ENCODE measurements at places on chromosomes 3 and 15.

DNA sequence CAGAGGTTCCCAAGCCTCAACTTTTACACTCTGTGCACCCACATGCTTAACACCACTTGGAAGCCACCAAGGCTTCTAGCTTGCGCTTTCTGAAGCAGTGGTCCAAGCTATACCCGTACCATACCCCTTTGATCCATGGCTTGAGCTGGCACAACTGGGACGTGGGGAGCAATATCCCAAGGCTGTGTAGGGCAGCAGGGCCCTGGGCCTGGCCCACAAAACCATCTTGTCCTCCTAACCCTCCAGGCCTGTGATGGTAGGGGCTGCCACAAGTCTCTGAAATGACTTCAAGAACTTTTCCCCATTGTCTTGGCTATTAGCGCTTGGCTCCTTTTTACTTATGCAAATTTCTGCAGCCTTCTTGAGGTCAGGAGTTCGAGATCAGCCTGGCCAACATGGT lies 16.0 kb upstream of the PSMA4 start:
- no peak for DNase-seq

DNA sequence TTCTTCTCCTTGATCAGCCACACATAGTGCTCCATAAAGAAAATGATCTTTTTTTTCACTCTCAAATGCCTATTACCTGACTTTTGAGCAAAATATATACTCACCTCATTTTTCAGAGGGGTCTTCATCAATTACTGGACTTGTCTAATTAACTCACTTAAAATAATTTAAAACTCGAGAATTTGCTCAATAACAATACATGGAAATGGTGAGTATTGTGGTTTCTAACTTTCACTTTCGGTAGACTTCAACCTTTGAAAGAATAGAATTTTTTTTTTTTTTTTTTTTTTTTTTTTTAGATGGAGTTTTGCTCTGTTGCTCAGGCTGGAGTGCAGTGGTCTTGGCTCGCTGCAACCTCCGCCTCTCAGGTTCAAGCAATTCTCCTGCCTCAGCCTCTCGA lies 17.7 kb upstream of the EPHB1 start:
- no peak for DNase-seq

GRCh38 chr3:106007512-106007911 lies 138.7 kb upstream of the CBLB start:
- no peak for DNase-seq

GRCh38 chr3:99878005-99878404 lies 60.3 kb downstream of the CMSS1 start:
- peak; percentile 31 for DNase-seq

GRCh38 chr3:113695431-113695785 lies 1.0 kb downstream of the USF3 start:
- DNase-seq, result no peak

- DNase-seq, result no peak
Measured at GRCh38 chr15:87799838-87800237, 456.7 kb downstream of the NTRK3 start.

GRCh38 chr3:179551349-179552105 lies 11.2 kb upstream of the ACTL6A start:
- no peak for DNase-seq

- no peak for DNase-seq
Measured at GRCh38 chr3:57062101-57062631, 1.7 kb downstream of the SPATA12 start.

- DNase-seq, result no peak
Measured at GRCh38 chr15:82003916-82004315, 41.9 kb downstream of the MEX3B start.

DNA sequence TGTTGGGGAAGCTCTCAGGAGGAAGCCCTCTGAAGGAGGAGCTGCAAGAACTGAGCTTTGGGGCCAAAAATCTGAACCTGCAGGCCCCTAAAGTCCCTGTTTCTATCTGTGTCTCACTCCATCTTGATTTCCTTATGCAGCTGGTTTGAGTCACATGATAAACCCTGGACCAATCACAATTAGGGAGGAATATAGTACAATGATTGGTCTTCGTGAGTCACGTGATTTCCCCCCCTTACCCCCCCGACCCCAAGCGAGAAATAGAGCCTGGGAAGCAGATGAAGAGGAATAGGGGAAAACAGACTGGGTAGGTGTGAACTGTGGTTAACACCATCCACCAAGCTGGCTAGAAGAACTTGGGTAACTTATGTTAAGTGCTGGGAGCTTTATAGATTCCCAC lies 12.9 kb downstream of the CRABP1 start:
- no peak for DNase-seq

- DNase-seq, result no peak
Measured at GRCh38 chr3:153442386-153442785, 280.4 kb downstream of the RAP2B start.

- DNase-seq, result no peak
Measured at GRCh38 chr3:9791790-9792404, 376 bp downstream of the TADA3 start.

DNA sequence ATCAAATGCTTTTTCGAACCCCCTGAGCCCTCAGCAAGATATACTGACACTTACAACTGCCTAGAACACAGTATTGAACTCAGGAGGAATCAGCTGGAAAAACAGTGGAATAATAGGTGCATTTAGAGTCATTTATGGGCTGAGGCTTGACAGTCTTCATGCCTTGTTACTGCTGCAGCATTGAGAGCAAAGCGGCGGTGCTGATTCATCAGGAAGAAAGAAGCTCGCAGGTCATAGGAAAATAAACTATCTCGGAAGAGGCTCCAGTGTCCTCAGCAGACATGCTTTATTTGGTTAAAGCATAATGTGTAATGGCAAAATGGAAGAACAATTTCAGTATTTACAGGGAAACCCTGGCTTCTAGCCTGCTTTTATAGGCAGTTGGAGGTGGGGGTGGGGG lies 30.1 kb upstream of the NEO1 start:
- no peak for DNase-seq

DNA sequence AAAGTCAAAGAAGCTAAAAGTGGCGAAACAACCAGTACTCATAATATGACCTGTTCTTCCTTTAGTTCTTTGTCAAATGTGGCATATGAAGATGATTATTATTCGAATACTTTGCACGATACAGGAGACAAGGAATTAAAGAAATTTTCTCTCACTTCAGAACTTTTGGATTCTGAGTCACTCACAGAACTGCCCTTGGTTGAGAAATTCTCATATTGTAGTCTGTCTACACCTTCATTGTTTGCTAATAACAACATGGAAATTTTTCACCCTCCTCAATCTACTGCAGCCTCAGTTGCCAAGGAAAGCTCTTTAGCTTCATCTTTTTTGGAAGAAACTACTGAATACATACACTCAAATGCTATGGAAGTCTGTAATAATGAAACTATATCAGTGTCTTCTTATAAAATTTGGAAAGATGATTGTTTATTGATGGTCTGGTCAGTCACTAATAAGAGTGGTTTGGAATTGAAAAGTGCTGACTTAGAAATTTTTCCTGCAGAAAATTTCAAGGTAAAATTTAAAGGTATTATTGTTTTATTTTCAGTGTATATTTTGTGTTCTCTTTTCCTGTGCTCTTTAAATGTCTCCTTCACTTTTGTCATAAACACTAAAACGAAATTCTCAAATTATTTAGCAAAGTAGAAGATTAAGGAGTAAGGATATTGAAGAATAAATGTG lies 89.0 kb downstream of the AP4E1 start:
- DNase-seq, result no peak

DNA sequence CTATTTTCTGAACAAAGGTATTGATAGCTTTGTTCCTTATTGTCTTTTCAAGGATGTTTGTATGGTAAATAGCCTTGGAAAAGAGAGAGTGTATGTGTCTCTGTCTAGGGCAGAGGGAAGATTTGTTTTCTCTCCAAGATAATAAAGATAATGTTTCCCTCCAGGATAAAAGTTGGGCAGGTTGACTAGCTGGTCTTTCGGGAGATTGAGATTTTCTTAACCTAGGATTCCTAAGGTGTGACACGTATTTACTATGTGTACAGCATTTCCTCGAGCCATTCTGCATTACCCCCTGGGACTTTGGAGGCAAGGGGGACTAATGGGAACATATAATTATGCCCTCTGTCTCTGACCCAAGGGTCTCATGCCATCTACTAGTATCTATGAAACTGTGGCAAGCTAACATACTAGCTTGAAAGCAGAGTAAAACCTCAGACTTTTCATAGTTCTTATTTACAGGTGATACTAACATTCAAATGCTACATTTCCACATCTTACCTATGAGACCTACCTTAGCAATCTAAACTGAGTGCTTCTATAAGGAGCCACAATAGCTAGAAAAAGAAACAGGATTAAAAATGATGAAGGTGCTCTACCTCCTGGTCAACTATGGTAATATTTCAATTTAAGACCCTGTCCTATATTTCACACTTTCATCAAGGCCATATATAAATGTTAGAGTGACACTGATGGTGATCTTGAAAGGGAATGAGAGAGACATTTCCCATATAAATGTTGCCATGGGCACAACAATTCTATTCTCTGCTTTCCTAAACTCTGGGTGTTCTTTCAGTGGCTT lies 252.9 kb upstream of the CBLB start:
- DNase-seq, result no peak

GRCh38 chr3:152127058-152127457 lies 141.7 kb upstream of the MBNL1 start:
- no peak for DNase-seq

DNA sequence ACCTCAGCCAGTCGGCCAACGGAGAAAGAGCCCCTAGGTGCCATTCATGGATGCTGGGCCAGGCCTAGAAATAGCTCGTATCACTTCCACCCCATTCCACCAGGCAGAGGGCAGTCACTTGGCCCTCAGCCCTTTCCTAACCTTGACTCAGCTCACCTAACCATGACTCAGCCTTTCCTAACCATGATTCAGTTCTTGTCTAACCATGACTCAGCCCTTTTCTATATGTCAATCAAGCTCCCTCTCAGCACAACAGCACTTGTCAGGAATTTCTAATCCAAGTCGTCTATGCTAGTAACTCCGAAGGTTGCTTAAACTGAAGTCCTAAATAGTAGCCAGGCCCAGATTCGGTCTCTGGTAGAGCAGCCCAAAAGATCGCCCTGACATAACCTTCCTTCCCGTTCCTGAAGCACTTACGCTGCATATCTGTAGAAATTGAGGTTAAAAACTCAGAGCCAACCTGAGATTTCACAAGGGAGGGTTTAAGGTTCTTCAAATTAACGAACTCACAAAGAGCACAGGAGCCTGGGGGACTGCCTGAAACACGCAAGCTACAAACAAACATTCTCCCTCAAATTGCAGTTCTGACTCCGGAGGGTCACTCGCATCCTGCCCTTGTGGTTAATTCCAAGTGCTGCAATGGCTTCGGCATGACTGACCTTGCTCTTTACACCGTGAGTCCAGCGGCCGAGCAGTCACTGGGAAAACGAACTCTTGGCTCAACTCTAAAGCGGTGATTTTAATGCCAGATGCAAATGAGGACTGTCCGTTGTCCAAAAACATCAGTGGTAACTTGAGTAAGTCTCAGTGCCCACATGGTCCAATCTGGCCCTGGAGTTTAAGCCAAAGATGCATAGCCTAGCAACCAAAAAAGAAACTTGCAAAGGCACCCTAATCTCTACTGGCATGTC lies 99.9 kb downstream of the ADAMTS17 start:
- DNase-seq, result no peak

GRCh38 chr15:31337352-31338031 lies 10.9 kb downstream of the KLF13 start:
- no peak for DNase-seq

- no peak for DNase-seq
Measured at GRCh38 chr15:100779331-100780207, 100.1 kb upstream of the ALDH1A3 start.

DNA sequence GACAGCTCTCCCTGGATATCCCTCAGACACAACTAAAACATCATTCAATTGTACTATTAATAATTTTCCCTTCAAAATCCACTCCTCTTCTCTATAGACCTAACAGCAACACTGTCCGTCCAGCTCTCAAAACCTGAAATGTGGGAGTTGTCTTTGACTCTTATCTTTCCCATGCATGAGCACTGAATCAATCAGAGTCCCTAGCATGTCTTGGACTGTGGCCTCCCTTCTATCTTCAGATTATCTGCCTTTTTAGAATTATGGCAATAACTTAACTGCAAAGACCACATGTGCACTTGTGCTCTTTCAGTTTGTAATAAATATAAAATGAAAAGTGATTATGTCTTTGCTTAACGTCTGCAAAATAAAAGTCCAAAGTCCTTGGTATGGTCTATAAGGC lies 107.0 kb downstream of the UBE3A start:
- DNase-seq, result no peak

DNA sequence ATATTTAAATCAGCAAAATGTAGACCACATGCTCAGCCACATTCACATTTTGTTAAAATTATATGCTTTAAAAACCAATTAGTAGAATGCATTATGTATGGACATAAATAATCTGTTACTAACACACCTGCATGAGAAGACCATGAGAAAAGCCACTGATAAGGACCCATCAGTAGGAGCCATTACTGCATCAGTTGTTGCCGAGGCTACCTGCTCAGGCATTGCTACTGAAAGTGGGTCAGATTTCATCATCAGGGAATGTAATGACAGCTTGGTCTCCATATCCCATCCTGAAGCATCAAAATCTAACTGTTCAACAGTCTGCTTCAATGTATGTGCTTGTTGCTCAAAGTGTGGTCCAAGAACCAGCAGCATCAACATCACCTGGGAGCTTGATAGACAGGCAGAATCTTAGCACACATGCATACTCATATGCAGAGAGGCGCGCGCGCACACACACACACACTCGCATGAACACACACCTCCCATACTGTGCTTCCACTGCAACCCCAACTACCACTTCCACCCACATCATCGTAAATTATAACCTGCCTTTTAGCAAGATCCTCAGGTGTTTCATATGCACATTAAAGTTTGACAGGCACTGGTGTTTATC lies 72.4 kb upstream of the FOXB1 start:
- DNase-seq, result no peak

- DNase-seq, result no peak
Measured at GRCh38 chr3:155495387-155495786, 201.9 kb upstream of the STRIT1 start.

GRCh38 chr3:60219501-60219900 lies 1031.8 kb downstream of the FHIT start:
- DNase-seq, result no peak

- no peak for DNase-seq
Measured at GRCh38 chr3:49012441-49013017, 5.3 kb downstream of the WDR6 start.

GRCh38 chr3:13042127-13042701 lies 31.0 kb downstream of the IQSEC1 start:
- DNase-seq, result no peak

DNA sequence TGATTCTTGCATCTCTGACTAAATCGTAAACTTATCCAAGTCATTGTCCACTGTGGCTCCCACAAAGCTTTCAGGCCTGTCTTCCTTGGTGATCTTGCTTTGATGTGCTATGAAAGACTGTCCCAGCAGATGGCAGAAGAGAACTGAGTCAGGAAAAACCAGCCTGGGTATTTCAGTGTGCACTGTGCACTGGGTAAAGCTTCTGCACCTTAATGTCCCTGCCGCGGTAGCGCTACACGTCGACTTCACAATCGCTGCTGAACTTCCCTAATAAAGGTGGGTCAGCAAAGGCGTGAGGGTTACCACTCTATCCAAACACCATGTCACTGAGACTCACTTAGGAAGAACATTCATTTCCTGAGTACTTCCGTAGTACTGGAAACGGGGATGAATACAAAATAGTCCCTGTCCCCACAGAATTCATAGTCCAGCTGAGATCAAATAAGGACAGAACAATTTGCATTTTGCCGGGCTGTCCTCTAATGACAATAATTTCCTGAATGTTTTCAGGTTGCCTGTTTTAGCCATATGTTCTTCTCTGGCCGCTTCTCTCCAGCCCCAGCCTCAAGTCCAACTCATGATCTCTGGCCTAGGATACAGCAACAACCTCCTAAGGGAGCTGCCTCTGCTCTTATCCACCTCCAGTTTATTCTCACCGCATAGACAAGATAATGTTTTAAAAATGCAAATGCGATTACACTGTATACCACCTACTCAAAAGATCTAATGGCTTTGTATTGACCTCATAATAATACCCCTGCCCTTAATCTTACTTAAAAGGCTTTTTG lies 83.6 kb upstream of the AKAP13 start:
- peak; percentile 80 for DNase-seq
